ENCODE measurements at places on chromosomes 5 and 9.

DNA sequence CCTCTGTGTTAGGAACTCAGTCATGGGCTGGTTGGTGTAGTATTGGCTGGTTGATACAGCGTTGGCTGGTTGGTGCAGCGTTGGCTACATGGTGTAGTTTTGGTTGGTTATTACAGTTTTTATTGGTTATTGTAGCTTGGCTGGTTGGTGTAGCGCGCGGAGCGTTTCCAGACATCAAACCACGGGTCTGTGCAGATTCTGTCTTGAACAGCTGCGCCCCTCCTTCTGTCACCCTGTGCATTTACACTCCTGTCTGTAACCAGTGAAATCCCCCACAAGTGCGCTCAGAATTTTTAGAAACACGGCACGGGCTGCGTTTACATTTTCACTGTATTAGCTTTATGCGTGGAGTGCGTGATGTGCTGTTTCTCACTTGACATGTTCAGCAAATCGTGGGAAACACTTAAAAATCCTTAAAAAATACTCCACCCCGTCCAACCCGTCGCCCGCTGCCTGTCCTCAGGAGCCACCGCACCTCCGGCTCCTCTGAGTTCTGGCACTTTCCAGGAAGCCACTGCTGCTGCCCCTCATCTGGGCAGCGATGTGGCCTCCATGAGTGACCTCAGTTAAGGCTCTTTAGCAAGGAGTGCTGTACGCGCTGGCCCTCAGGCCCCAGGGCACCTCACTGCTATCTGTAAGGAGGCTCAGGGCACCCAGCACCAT, 20.8 kb downstream of the NKD2 start:
- DNase-seq: no peak

- DNase-seq: no peak
Measured at GRCh38 chr9:84187090-84187489, 153.5 kb downstream of the SLC28A3 start.

DNA sequence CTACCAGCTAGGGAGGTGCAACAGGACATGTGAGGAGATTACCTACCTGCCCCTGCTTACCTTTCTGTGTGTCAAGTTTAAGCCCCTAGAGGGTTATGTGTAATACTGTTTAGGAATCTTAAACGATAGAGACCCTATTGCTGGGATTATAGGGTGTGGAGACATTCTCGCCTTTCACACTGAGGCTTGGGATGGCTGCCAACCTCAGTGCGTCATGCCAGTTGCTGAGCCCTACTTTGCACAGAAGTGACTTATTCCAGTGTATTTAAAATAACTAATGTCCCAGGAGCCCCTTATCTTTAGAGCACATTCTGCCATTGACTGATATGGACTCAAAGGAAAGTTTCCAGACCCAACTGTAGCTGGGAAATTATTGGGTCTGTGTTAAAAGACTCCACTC, 76.6 kb upstream of the XPA start:
- DNase-seq: peak; percentile 9

- DNase-seq: peak; percentile 76
Measured at GRCh38 chr9:5582835-5583195, 46.1 kb upstream of the RIC1 start.

DNA sequence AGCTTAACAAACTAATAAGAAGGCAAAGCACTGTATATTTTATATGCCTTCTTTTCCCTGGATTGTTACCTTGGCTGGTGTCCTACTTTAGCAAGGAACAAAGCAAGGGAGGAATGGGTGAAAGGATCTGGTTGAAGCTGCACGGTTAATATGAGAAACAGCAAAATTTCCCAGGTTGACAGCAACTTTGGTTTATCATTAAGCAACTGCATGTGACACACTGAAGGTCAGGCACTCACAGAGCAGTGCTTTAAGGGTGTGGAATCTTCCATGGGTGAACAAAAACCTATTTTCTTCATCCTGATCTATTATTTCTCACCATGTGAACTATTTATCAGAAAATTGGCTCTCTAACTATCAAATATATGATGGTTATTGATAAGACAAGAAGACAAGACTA, 109.0 kb upstream of the ATP10B start:
- no peak for DNase-seq

GRCh38 chr5:66909364-66909763, 287.2 kb downstream of the CD180 start:
- peak; percentile 46 for DNase-seq

GRCh38 chr9:25461416-25461815, 216.8 kb downstream of the TUSC1 start:
- DNase-seq: no peak

- no peak for DNase-seq
Measured at GRCh38 chr5:81238460-81238859, 5.3 kb downstream of the CKMT2 start.

DNA sequence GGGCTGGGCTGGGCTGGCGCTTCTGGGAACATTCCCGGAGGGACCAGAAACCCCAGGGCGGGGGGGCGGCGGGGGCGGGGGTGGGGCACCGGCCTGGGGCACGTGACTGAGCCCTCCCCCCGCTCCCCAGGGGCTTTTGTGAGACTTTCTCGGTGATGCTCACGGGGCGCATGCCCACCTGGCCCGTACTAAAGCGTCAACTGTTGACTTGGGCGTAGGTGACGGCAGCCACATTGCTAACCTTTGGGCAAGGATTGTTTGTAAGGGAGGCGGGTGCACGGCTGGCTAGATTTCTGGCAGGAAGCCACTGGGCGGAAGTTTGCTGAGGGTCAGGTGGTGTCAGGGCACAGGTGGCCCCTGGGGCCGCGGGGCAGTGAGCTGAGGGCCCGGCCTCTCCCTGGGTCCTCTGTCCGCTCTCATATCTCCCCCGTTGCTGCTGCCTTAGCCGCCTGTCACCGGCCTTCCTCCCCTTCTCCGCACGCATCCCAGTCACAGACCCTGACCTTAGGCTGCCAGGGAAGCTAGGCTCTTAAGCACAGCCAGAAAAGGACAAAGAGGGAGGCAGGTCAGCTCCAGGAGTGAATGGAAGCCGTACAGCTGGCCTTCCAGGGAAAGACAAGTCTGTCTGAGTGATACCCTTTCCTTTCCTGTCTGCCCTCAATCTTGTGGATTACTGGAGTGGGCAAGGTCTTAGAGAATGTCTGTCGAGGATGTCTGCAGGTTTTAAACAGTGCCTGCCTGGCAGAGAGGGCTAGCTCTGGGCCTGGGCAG, 812 bp downstream of the CACFD1 start:
- no peak for DNase-seq

Measured in HCEC 1CT (cell line).